ENCODE measurements at places on chromosomes 16 and 17.

- DNase-seq: no peak
Observed at GRCh38 chr17:36205637-36206485, 5.0 kb upstream of the CCL4L2 start.

- DNase-seq: no peak
Observed at GRCh38 chr16:86869288-86870022, 291.1 kb downstream of the FOXL1 start.

- DNase-seq: no peak
Observed at GRCh38 chr17:78506454-78507309, 70.5 kb downstream of the DNAH17 start.

GRCh38 chr16:66409156-66409555 lies 17.9 kb upstream of the BEAN1 start:
- no peak for DNase-seq

GRCh38 chr17:4893721-4894560 lies 5.4 kb upstream of the C17orf107 start:
- no peak for DNase-seq

- no peak for DNase-seq
Observed at GRCh38 chr16:8530752-8531384, 59.4 kb downstream of the TMEM114 start.

Data from DMS79 (cell line).